ENCODE measurements at places on chromosomes 3 and 15.
A peak's percentile ranks its signal among the peaks of the same experiment; 100 is the strongest.

GRCh38 chr3:187741403-187742350 lies 3.6 kb downstream of the BCL6 start:
- peak; percentile 76 for DNase-seq

DNA sequence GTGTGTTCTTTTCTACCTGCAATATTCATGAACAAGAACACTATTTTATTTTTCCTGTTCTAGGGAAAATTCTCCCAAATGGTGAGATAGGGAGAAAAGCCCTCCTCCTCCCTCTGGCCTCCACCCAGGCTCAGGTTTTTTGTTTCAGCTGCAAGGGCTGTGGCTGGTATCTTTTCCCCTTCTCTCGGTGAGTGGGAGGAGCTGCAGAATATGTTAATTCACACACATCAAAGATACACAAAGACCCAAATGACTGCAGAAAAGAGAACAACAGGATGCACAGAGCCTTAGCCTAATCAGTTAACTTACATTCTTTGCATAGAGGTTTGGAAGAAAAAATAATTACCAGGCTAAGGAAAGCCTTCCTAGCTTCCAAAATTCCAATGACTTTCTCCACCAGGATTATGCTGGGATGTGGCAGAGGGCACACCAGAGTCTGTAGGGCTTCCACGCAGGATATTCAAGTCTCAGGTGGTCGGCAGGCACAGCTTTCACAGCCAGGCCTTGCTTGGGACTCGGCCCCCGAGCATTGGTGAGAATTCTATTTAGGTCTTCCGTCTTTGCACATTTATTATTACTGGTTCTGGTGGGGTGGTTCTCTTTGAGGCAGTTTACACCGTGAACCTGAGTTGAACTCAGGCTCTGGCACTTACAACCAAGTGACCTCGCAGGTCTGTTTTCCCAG lies 64.9 kb downstream of the ABHD5 start:
- no peak for DNase-seq

GRCh38 chr3:115227461-115227860 lies 80.4 kb upstream of the ZBTB20 start:
- no peak for DNase-seq

- peak; percentile 26 for DNase-seq
Measured at GRCh38 chr3:11335056-11335608, 62.9 kb downstream of the ATG7 start.

GRCh38 chr3:187072102-187072501 lies 67.2 kb downstream of the RPL39L start:
- DNase-seq = no peak

DNA sequence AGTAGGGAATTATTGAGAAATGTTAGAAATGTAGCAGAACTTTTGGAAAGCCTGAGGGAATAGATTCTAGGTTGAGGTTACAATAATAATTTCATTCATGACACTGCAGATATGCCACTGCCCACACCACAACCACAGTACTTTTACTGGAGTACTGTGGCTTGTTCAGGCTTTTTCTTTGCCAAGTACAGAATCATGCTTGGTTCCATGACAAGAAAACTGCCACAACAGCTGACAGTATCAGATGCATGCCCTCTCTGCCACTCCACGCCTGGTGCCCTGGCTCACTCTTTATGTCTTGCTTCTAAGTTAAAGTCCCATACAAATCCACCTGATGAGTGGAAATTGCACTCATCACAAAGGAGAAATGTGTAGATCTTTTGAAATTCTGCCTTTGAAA lies 398.6 kb downstream of the ZIC1 start:
- DNase-seq = no peak

- no peak for DNase-seq
Measured at GRCh38 chr15:60134609-60135008, 130.5 kb downstream of the FOXB1 start.

- no peak for DNase-seq
Measured at GRCh38 chr3:134346744-134347143, 27.5 kb downstream of the AMOTL2 start.
